ENCODE measurements at places on chromosomes 4 and X.

- no peak for DNase-seq
Measured at GRCh38 chr4:174373821-174374220, 90.1 kb downstream of the CEP44 start.

DNA sequence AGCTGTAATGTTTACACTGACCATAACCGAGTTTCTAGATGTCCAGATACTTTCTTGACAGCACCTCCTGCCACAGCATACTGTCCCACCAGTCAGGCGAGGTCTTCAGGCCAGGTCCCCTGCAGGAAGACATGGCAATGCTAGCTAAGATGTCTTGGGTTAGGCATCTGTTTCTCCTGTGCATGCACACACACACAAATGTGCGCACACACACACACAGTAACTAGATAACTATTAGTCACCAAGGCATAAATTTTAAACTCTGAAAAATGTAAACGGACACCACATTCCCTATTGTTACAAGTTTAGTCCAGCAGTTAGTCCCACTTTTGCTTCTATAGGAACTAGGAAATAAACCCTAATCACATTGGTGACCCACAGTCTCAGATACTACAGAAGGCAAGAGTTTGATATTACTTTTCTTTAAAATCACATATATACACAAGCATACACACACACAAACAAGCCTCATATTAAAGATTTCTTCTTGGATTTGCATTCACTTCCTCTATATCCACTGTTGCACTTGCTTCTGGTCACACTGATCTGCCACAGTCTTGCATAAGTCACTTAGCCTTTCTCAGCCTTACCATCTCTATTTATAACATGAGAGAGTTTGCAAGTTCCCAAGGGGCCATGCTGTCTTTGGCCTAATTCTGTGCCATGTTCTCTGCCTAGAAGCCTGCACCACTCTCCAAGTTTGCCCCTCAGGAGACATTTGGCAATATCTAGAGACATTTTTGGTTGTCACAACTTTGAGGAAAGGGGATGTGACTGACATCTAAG lies 32.2 kb downstream of the IL21 start:
- DNase-seq: no peak

- no peak for DNase-seq
Measured at GRCh38 chrX:154030266-154030665, 10.6 kb upstream of the IRAK1 start.

- DNase-seq: no peak
Measured at GRCh38 chr4:139540161-139540560, 15.9 kb downstream of the SETD7 start.

GRCh38 chr4:117610706-117611308 lies 423.5 kb upstream of the NDST3 start:
- DNase-seq: no peak

DNA sequence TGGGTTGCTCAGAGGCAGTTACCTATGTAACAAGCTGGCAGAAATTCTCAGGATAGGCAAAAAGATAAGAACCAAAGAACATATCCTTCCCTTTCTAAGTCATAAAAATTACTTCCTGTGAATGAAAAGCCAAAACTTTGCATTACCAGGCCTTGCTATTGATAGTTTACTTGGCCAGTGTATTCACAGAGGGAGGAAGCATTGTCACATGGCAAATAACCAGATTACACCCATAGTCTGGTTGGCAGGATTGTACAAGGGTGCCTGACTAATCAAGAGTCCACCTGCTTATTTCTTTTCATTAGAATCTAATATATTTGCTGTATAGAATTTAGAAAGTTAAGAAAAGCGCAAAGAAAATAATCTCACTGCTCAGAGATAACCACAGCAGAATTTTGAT lies 14.1 kb downstream of the XIAP start:
- no peak for DNase-seq

DNA sequence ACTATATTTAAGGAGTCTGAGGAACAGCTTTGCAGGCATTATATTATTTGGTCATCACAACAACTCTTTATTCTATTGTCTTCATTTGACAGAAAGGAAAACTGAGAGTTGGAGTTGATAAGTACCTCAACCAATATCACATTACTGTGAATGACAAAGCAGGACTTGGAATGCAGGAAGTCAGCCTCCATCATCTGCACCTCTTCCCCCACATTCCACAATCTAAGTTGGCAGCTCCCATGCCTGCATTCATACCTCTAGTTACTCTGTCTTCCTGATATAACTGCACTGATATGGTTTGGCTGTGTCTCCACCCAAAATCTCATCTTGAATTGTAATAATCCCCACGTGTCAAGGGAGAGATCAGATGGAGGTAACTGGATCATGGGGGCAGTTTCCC lies 356.7 kb downstream of the GALNTL6 start:
- no peak for DNase-seq

- DNase-seq: no peak
Measured at GRCh38 chr4:100882661-100883060, 364.8 kb upstream of the EMCN start.

- DNase-seq: no peak
Measured at GRCh38 chr4:94877973-94878372, 120.2 kb downstream of the BMPR1B start.

DNA sequence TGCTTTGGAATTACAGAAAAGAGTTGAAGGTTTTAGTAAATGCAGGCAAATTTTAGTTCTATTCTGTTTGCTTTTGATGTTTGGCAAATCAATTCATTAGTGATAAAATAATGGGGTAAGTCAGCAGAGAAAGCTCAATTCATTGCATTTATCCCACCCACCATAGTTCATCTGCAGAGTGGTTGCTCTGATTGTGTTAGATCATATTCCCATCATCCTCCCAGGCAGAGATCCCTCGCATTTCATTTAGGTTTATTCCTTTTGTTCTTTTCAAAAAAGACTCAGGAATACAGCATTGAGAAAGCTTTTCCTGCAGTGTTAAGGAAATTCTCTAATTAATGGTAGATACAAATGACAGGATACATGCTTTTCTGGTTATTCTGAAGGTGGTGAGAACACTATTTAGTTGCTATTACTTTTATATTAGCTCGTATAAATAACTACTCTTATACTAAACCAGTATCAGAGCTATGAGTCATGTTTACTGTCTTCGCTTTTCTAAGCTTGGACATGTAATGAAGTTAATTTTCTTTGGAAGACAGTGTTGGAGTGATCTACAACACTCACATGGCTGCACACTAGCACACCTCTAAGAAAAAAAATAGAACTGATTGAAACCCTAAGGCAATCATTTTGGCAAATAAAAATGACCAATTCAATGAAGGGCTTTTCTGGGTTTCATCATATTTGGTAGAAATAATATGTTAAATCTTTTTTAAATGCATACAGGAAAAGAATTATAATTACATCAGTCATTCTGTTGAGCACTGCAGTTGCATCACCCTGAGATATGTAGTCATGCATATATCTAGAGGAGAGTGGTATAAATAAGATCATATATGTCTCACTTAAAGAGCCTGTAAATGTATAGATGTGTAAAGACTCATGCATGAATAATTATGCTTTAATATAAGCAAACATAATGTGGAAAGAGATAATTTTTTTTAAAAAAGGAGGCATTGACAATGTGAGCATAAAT lies 351.6 kb downstream of the PCDH7 start:
- DNase-seq: no peak

DNA sequence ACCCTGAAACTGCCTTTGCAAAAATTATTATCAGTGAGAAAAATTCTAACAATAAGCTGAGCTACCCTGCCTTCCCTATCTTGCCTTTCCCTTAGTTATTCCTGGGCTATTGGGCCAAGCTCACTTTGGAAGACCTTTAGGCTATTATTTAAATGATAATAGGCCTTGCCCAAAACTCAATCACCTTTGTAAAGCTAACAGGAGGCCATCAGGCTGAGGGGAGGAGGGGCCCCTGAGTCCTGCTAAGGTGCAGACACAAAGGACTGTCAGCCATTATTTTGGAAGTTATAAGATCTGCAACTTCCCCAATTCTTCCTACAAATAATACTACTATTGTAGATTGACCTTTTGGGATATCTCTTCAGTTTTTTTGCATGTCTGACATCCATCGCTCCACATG lies 278.8 kb upstream of the DIAPH2 start:
- no peak for DNase-seq

- no peak for DNase-seq
Measured at GRCh38 chrX:4762196-4762595, 1048.7 kb upstream of the PRKX start.

GRCh38 chr4:72314869-72315268 lies 254.2 kb downstream of the ADAMTS3 start:
- DNase-seq: no peak

- peak; percentile 63 for DNase-seq
Measured at GRCh38 chr4:1615786-1616556, 68.1 kb downstream of the FAM53A start.

DNA sequence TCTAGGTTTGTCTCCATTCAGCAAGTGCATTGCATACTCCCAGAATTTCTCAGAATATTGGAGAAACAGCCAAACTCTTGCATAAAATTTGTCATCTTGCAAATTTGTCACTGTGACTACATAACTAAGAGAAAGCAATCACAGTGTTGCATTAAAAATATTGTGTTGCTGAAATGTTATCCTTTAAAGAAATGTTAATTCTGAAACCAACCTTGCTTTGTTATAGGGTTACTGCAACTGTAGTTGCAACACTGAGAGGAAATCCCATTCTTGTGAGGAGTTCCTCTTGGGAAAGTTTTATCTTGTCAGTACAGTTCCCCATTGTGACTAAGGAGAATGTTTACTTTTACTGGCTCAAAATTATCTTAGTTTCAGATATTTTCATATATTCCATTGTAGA lies 20.9 kb downstream of the CYBB start:
- no peak for DNase-seq

Measured in CD4-positive, alpha-beta T cell treated with Interleukin-6 for 4 hours (primary cell).